ENCODE measurements at places on chromosomes 11 and 22. TPM values are rescaled to one million over a fixed set of nuclear protein-coding genes. Genes with fewer than 3 reads are reported as not detected.
A peak's percentile ranks its signal among the peaks of the same experiment; 100 is the strongest.

- DNase-seq: no peak
These were observed 489.9 kb upstream of the RAG2 start for GRCh38 chr11:37087650-37088572.

GRCh38 chr11:61966734-61967115 is 709 bp downstream of the FTH1 start:
- DNase-seq: no peak

DNA sequence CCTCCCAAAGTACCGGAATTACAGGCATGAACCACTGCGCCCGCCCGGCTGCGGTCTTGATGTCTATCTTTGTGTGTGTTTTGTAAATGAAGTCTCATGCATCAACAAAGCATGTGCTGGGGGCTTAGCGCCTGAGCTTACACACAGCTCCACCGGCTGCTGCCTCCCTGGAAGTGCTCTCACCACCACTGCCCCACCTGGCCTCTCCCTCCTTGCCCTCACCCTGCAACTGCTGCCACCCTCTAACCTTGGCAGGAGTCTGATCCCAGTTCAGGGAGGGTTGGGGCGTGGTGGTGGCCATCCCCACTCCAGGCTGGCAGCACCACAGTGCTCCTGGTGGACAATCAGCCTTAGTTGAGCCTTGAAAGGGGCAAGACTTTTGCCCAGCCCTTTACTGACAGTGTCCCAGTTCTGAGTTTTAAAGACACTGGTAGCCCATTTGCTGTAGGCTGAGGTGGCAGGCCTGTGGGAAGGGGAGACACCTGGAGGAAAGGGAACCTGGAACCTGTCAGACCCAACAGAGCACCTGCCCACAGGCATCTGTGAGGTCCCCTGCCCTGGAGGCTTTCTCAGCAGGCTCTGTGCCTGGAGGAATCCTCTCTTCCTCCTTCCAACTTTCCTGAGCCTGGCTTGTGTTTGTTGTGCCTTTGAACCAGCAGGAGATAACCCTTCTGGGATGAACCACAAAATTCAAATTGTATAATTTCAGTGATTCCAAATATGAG is 42.4 kb upstream of the WEE1 start:
- peak; percentile 62 for DNase-seq

- DNase-seq: no peak
These were observed 36.0 kb downstream of the TENM4 start for GRCh38 chr11:79404806-79405205.

GRCh38 chr22:17171153-17172028 is 12.3 kb upstream of the HDHD5 start:
- DNase-seq: peak; percentile 97

DNA sequence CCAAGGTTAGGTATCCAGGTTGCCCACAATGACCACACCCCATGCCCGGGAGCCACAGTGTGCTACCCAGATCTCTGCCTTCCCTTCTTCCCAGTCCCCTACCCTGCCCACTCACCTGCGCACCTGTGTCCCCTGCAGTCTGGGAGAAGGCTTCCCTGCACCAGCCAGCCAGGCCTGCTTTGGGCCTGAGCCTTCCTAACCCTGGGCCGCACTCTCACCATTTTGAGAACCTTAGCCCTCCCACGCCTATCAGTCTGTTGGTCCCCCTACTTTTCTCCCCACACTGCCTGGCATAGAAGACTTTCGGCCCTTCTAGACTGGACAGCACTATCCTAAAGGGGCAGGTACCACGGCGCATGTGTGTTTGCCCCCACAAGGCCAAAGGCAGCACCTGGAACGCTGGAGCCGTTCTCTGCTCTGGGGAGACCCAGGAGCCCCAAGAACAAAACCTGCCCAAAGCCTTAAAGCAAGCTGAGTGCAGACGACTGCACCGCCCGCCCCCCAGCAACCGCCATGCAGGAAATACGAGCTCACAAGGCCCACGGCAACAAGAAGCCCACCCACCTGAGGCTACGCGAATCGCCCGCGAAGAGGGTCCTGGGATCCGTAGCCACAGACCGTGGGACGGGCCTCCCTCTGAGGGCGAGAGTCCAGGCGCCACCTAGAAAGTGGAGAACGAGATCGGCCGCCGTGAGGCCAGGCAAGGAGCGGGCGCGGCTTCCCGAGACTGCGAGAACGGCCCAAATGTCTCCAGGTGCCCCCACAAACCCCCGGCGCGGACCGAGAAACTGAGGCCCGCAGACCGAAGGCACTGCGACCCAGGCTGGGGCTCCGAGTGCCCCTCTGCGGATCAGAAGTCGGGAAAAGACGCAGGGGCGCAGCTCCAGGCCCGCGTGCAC is 546 bp downstream of the GNB1L start:
- DNase-seq: peak; percentile 61

GRCh38 chr11:69923641-69924307 is 104.6 kb upstream of the FGF3 start:
- peak; percentile 23 for DNase-seq

- no peak for DNase-seq
These were observed 39.5 kb downstream of the MTMR2 start for GRCh38 chr11:95884376-95884775.

DNA sequence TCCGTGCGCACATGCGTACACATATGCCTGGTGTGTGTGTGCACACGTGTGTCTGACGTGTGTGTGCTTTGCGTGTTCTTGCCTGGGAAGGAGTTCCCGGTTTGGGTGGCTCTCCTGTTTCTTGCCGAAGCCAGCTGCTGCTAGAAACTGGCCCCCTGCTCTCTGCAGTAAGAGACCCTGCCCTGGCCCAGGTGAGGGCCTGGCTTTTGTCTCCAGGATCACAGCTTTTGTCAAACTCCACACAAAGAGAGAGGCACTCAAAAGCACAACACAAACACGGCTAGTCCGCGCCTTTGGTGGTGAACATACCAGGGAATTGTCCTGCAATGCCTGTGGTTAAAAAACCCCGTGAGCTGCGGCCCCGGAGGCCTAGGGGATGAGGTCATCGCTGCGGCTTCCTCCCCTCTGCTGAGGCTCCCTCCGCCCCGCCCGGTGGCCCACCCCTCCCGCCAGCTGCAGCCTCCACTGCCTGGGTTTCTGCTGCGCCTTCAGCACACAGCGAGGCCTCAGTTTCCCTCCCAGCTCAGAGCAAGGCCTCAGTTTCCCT is 88.9 kb downstream of the KCNQ1 start:
- DNase-seq: peak; percentile 94

GRCh38 chr11:2314525-2315394 is 12.9 kb downstream of the TSPAN32 start:
- DNase-seq: no peak

DNA sequence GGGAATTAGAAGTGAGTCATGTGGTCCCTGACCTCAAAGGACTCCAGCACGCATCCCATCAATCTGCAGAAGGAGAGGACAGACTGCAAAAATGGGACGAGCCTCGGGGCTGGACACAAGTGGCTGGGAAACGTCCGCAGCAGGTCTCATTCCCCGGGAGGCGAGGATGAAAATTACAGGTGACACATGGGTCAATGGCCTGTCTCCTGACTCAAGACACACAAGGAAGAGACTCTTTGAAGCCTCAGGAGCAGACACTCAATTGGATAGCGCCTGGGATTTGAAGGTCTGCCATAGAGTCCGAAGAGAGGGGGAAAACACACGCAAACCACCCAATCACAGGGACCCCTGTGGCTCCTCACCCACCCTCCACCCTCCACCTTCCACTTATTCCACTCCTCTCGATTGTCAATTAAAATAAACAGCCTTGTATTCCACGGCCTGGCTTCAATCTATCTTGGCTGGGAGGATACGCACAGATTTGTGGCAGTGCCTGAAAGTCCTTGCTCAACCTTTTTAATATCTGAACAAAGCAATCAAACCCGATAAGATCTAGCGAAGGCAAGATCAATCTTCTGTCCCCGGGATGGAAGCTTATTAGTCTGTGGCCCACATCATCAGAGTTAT is 101.8 kb upstream of the CADM1 start:
- DNase-seq: no peak

DNA sequence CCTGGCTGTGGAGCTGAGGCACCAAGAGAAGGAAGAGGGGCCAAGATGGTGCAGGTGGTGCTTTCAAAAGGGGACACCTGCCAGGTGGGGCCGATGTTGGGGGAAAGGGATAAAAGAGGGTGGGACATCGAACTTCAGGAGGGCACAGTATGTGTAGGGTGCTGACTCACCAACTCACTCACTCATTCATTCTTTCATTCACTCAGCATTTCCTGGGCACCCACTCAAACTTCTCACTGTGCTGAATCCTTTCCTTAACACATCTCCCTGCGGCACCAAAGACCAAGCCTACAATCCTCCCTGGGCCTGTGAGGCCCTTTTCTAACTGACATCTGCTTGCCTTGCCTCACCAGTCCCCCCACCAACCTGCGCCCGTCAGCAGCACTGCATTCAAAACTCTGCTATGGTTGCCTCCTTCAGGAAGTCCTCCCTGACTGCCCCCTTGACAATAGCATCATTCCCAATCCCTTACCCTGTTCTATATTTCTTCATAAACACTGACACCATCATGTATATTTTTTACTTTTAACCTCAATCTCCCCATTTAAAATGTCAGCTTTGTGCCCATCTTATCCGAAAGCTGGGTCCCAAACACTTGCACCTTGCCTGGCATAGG is 246.6 kb downstream of the MN1 start:
- DNase-seq: no peak

DNA sequence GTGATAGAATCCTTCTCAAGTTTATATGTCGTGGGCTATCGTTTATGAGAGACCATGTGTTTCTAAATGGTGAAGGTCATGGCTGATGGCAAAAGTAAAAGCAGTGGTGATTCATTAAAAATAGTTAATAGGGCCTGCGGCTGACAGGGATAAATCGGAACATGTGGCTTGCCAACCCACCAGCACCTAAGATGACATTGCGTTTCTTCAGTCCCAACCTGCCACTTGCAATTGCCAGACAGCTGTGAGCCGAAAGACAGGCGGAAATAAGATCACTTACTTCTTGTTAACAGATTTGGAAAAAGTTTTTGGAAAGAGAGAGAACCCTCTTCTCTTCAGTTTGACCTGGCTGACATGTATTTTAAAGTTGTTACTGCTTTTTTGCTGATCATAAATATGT is 131.5 kb upstream of the MPPED2 start:
- DNase-seq: no peak

The NAALADL1 gene
- total RNA-seq: 5.4 TPM

The SEC14L6 gene
- total RNA-seq: 2.1 TPM

The APOBEC3G gene
- total RNA-seq: 30.7 TPM

The SESN3 gene
- total RNA-seq: 44.3 TPM

The CDCA5 gene
- 29.6 TPM for total RNA-seq

Measured in endodermal cell (in vitro differentiated cells).